Mesenteric fat pad (tissue), 1 donor: ENCODE measurements at places on chromosomes 2 and 18. TPM values are rescaled to one million over a fixed set of nuclear protein-coding genes. Genes with fewer than 3 reads are reported as not detected.
A peak's percentile ranks its signal among the peaks of the same experiment; 100 is the strongest.

Gene SDC1
- total RNA-seq, result 2.3 TPM

Gene ALLC
- total RNA-seq, result not detected

DNA sequence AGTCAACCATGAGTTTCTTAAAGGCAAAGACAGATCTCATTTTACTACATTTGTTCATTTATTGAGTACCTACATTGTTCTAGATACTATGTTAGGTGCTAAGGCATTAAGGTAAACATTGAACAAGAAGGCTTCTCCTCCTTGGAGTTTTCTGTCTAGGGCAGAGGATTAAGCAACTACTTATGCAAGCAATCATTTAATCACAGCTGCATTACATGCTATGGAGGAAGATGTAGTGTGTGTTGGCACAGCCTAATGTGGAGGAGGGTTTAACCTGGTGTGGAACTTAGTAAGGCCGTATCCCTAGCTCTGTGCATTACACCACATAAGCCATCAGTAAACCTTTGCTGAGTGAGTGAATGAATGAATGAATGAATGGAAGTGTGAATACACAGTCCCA is 106.5 kb upstream of the MAP3K20 start:
- no peak for DNase-seq

- DNase-seq, result no peak
Measured at GRCh38 chr2:135581282-135581681, 50.0 kb downstream of the R3HDM1 start.

DNA sequence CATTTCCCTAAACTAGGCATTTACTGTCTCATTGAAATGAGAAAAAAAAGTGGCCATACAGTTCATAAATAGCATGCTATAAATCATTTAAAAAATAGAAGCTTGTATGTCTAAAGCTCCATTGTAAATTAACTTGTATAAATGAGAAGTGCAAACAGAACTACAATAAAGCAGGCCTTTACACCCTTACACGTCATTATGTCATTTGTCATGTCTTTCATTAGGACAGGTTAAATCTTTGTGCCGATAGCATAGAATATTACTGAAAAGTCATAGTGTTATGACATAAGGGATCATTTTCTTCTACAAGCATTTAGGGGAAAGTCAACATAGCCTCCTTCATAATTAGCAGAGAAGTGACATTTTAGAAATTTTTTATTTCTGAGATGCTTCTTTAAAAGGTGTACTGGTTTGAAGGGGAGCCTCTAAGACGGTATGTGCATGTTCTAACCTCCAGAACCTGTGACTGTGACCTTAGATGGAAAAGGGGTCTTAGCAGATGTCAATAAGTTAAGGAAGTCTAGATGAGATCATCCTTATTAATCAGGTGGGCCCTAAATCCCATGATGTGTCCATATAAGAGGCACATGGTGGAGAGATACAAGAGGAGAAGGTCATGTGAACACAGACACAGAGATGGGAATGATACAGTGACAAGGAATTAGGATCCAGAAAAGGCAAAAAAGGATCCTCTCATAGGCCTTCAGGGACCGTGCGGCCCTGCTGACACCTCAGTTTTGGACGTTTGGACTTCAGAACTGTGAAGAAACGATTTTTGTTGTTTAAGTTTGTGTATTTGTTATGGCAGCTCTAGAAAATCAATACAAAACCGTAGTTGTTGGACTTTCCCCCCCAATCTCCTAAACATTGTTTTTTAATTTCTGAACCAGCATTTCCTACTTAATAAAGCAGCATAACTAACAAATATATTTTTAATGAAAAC is 863.7 kb downstream of the MBD2 start:
- DNase-seq, result no peak

DNA sequence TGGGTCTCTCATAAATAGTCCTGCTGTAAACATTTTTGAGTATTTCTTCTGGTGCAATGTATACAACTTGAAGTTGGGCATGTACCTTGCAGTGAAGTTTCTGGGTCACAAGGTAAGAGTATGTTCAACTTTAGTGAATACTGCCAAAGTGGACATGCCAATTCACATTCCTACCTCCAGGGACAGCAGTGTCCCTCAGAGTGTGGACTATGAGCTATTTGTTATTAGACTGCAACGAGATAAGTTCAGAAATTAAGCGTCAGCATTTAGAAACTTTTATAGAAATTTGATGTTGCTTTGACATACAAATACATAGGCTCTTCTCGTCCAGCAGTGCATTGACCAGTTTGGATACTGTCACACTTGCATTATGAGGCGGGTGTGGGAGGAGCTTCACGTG is 7.2 kb upstream of the ACKR3 start:
- DNase-seq, result no peak

Gene AQP12B
- total RNA-seq, result not detected

Gene CASP8
- total RNA-seq, result 25.2 TPM

DNA sequence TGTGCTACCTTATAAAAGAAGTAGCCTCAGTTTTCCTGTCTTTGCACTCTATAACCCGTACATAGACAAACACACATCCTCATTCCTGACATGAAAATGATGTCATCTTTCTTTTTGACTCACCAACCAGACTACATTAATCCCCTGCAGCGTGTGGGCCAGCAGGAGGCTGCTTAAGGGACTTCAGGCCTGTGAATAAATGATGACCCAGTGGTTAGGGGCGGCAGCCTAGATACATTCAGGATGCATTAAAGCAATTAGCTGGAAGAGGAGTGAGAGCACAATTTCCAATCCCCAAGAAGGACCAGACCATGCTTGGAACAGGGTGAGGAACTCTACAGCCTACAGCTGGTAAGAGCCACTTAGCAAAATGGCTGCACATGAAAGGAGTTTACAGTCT is 57.3 kb upstream of the KLF7 start:
- DNase-seq, result no peak

Gene FBXO41
- total RNA-seq, result 1.7 TPM

DNA sequence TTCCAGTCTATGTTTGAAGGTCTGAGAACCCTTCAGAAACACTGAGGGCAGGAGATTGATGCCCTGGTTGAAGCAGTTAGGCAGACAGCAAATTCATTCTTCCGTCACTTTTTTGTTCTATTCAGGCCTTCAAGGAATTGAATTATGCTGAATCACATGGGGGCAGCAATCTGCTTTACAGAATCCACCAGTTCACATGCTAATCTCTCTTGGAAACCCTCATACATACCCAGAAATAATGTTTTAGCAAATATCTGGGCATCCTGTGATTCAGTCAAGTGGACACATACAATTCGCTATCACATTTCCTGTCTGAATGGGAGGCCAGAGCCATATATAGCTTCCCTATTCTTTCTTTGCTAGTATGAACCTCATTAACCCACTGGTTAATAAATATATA is 301.4 kb upstream of the CNTNAP5 start:
- no peak for DNase-seq

GRCh38 chr2:127429844-127430425 is 11.7 kb downstream of the PROC start:
- peak; percentile 39 for DNase-seq

DNA sequence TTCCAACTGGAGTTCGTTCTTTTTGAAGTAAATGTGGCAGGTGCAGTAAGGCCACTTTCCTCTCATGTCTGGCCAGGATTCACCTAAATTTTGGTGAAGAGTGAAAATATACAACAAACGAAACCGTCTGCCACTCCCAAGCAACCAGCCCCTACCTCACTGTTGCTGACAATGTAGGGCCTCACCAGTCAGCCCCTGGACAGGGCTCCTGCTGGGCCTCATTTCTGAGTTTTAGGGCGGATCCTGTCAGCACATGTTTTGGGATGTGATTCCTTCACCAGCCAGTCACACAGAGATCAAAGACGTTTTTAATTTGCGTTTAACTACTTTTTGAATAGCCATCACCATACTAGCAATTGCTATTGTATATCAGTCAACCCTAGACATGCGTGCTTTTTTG is 185.0 kb downstream of the WDR7 start:
- no peak for DNase-seq

DNA sequence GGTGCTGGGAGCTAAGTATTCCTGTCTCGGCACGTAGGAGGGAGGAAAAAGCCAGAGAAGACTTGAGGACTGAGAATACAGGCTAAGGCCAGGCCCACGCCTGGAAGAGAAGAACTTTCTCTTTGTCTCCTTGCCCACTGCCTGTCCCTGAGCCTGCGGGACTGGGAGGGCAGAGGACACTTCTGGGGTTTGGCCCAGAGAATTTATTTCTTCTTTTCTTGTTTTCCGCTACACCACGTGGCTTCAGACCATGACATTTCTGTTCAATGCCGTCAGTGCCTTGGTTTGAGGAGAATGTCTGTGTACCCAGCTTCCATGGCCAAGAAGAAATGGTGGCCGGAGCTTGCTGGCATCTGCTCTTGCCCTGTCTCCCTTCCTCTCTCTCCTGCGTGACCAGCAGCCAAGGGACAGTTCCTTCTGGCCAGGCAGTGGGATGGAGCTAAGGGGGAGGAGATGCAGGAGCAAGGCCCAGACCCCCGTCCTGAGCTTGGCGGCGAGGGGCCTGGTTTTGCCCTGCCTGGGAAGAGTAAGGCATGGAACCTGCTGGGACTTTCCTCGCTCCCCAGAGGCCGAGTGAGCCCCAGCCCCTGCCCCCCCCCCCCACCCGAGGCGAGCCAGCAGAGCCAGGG is 140.3 kb downstream of the KLHL29 start:
- DNase-seq, result no peak

- no peak for DNase-seq
Measured at GRCh38 chr2:219688560-219689445, 61.4 kb downstream of the SLC4A3 start.

Gene RAPGEF4
- 10.4 TPM for total RNA-seq

Gene CHMP1B
- 43.9 TPM for total RNA-seq

GRCh38 chr18:39311111-39311712 is 1745.6 kb upstream of the CELF4 start:
- DNase-seq, result no peak

GRCh38 chr2:23782646-23783045 is 144.3 kb downstream of the ATAD2B start:
- DNase-seq, result no peak

DNA sequence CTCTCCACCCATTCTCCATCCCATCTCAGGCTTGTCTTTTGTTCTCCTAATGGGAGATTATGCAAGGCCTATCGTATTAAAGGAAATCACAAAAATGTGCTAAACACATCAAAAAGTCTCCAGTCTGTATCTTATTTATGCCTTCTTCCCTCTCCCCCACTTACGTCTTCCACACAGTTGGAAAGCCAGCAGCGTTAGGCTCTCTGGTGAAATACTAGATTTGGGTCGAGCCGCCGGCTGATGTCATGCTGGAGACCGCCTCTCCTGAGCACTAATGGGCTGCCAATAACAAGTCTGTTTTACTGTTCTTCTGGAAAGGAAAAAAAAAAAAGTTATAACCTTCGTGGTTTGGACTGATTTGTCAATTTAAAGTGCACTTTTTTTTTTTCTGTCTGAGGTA is 182.7 kb upstream of the SIX2 start:
- no peak for DNase-seq

DNA sequence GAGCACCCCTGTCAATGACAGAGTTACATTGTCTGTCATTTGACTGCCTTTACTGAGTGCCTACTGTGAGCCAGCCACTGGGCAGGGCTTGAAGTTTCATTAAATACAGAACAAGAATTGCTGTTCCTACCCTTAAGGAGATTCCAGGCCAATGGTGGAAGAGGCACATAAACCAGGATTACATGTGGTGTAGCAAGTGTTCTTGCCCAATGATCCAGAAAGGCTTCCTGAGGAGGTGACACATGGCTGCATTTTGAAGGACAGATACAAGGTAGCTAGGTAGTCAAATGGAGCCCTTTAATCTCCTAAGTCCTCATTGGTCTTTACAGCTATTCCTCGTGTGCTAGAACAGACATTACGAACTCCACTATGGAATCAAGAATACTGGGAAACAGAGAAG is 312.7 kb downstream of the ETAA1 start:
- DNase-seq, result no peak

- DNase-seq, result no peak
Measured at GRCh38 chr18:52764316-52764715, 424.3 kb downstream of the DCC start.

- DNase-seq, result no peak
Measured at GRCh38 chr2:225920621-225921220, 521.2 kb downstream of the NYAP2 start.

GRCh38 chr18:6396847-6397246 is 17.9 kb downstream of the L3MBTL4 start:
- DNase-seq, result no peak

- no peak for DNase-seq
Measured at GRCh38 chr2:21032338-21033236, 11.3 kb downstream of the APOB start.

DNA sequence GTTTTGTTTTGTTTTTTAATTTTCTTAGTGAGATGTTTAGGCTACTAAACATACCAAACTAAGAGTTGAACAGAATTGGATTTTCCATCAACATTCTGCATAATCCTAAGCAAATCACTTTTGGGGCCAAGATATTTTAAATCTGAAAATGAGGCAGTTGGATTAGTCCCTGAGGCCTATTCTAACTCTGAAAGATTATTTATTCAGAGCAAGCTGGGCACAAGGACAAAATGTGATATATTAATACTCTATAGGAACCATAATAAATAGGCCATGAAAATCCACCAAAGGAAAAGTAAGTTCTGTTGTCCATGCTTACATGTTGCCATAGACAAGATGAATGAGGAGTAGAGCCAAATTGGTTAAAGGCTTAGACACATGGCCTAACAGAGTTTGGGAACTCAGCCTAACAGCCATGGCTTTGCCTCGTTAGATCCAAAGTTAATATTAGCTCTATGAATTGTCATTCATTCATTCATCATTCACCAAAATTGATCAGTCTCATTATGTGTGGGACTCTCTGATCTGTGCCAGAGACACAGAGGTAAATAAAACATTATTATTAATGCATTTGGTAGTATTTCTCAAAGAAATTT is 183.5 kb downstream of the SCG2 start:
- DNase-seq, result no peak

- DNase-seq, result no peak
Measured at GRCh38 chr18:44730803-44731529, 50.3 kb downstream of the SETBP1 start.

DNA sequence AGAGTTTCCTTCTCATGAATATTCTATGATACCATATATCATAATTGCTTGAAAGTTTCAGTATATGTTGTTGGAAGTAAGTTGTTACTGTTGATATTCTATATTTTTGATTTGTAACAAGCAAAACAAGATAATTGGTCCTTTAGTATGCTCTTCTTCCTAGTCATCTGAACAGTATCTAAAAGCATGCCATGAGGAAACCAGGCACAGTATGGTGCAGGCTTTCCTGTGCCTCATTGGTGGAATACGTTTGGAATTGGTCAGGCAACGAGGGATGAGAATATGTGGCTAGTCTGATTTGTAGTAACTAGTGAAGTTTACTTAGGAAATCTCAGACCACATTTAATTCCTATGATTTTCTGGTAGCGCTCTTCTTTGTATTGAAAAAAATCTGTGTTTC is 22.8 kb downstream of the ASXL3 start:
- no peak for DNase-seq
